ENCODE measurements at places on chromosomes 1 and 21.

DNA sequence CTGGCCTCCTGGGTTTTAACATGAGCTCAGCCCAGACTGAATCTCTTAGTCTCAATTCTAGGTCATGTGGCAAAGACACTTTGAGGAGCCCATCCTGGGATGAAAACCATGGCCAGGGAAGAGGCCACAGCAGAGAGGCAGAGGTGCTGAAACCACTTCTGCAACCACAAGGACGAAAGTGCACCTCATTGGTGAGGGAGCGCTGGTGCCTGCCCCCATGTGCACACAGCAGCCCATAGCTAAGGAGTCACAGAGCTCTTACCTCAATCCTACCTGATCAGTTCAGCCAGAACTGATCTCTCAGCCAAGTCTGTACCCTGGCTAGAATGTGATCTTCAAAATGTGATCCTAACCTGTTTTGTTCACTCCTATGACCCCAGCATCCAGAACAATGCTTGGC lies 32.9 kb upstream of the SRP9 start:
- DNase-seq: no peak

DNA sequence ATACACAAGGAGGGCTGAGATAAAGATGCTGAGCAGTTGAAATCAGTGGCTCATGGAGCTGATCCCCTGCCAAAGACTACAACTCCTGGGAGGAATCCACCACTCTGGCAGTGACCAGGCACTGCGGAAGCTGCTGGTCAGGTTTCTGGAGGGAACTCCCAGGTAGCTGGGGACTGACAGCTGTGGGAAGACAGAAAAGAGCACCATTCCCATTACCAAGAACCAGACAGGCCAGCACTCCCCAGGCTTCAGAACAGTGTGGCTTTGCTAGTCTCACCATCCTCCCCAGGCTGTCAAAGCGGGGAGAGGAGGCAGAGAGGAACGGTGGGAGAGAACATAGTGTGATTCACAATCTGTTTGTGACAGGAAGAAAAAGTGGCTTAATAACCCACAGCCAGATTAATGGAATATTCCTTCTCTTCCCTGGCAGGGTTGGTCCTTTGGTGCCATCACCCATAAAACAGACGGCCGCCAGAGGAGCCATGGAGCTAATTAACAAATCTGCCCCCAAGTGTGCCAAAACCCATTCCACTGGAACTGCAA lies 92.1 kb downstream of the MAB21L3 start:
- DNase-seq: no peak

GRCh38 chr1:153921080-153921802 lies 1.5 kb downstream of the GATAD2B start:
- peak; percentile 25 for DNase-seq

GRCh38 chr1:208868554-208868953 lies 624.4 kb upstream of the PLXNA2 start:
- DNase-seq: no peak

GRCh38 chr1:83802023-83802422 lies 196.9 kb downstream of the TTLL7 start:
- no peak for DNase-seq

DNA sequence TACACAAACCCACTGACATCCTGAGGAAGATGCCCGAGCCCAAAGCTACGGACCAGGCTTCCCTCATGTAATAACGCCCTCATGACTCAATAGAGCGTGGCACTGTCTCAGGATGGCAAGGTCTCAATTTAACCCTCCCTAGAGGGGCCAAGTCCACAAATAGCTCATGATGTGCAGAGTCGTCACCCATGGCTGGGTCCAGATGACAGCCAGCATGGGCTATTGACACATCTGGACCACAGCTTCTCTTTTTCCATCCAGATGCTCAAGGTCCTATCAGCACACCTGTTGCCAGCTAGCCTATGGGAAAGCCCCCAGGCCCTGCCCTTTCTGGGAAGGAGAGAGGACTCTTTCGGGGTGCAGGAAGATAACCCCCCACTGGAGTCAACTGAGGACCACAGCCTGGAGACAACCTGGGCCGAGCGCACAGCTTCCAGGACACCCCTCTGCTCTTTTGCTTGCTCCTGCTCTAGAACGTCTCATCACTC lies 2.8 kb downstream of the LAPTM5 start:
- DNase-seq: peak; percentile 87

DNA sequence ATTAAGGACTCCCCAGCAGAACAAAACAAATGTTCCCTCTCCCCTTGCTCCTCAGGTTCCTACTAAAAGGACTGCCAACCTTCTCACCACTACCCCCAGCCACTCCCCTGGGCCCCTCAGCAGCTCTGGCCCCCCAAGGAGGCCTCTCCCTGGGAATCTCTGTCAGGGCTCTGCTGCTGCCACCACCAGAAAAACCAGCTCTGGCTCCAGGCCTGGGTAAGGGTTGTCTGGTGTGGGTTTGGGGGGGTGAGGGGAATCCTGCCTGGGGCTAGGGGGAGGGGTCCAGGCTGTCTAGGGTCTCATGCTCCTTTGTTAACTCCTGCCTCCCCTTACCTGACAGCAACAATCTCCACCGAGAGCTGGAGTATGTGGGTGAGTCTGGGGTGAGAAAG lies 4.8 kb downstream of the NECTIN4 start:
- no peak for DNase-seq

DNA sequence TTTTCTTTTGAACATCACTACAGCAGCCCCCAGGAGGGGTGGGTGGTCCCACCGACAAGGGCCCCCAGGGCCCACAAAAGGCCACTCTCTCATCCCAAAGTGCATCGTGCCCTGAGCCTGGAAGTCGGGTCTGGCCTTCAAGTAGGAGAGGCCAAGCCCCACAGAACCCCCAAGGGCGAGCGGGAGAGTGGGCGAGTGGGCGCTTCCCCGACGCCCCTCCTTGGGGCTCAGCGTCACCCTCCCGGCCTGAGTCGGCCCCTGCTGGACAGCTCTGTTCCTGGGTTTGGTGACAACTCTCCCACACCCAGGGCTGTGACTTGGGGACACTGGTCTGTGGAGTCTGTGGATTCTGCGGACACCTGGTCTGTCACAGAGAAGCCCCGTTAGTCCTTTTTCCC lies 42.2 kb upstream of the COL18A1 start:
- DNase-seq: no peak

- DNase-seq: no peak
These were observed 18.1 kb downstream of the URB2 start for GRCh38 chr1:229643996-229644745.

- no peak for DNase-seq
These were observed 8.7 kb downstream of the DNAJC6 start for GRCh38 chr1:65317866-65318653.

DNA sequence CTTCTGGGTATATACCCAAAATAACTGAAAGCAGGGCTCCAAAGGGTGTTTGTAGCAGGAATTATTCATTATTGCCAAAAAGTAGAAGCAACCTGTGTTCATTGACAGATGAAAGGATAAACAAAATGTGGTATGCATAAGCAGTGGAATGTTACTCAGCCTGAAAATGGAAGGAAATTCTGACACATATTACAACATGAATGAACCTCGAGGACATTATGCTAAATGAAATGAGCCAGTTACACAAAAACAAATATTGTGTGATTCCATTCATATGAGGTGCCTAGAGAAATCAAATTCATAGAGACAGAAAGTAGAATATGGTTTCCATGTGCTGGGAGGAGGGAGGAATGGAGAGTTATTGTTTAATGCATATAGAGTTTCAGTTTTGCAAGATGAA lies 86.3 kb upstream of the ARTN start:
- no peak for DNase-seq

DNA sequence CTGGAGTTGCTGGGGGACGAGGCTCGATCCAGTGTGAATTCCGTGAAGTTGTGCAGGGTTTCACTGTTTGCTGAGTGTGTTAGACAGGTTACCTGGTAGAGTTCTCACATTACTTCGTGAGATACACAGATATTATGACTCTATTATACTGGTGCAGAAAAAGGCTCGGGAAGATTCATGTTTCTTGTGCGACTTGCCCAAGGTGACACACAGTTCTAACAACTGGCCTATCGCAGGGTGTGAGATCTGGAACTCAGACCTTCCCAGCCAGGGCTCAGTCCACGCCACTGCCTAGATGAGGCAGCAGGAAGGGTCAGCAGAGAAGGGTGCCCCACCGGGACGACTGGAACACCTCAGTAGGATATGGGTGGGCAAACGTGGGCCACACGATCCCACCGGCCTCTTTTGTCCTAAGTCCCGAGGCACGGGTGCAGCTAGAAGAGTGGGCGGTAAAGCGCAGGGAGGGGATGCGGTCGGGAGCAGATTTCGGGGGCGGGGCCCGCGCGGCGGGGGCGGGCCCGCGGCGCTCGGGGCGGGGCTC lies 296 bp upstream of the RNPEP start:
- DNase-seq: peak; percentile 53

DNA sequence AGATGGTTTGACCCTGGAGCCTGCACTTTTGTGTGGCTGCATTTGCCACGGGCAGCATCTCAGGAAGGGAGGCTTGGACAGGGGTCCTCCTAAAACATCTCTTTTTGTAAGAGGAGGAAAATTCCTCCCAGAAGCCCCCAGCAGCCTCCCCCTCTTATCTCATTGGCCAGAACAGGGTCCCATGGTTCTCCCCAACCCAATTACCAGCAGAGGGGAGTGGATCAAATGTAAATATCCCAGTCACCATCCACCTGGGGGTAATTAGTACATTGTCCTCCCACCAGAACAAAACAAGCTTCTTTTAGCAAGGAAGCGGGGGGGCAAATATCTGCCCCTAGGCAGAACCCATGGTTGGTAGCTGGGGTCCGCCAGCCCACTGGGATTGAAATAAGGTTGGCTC lies 44.7 kb upstream of the TENT5B start:
- no peak for DNase-seq

DNA sequence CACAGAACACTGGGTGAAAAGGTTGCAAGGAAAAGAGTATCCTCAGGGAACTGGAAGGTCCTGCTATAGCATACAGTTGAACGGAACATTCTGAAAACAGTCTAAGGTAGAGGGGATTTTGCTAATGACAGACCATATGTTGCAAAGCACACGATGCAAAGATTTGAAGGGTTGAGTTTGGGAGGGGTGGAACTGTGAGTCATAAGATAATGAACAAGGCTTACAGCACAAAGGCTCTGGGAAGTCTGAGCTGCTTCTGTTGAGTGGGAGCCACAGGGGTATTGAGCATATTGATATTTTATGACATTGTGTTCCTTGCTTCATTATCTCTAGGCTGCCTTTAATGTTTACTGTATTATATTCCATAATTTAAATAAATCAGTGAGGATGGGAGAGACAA lies 104.9 kb downstream of the PLPPR4 start:
- DNase-seq: no peak

GRCh38 chr21:16287046-16287445 lies 557.3 kb downstream of the USP25 start:
- DNase-seq: no peak

- DNase-seq: no peak
These were observed 1280.2 kb downstream of the NCAM2 start for GRCh38 chr21:22278366-22278765.

- peak; percentile 88 for DNase-seq
These were observed 283.1 kb downstream of the GRIK1 start for GRCh38 chr21:29656504-29657239.

DNA sequence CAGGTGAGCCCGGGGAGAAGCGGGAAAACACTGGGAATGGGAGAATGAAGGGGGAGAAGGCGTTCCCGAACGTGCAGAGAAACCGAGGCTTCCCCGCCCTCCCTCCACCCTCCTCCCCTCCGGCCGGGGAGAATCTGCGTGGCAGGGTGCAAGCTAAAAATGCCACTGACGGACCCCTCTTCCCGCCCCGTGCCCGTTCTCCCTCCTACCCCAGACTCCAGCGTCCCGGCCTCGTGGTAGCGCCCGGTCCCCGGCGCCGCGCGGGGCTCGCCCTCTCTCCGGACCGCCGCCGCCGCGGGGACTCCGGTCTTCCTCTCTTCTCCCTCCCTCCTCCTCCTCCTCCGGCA lies 81.6 kb upstream of the AK4 start:
- no peak for DNase-seq

GRCh38 chr1:109357616-109358015 lies 40.1 kb downstream of the SORT1 start:
- DNase-seq: no peak

- DNase-seq: no peak
These were observed 56.1 kb upstream of the SDC3 start for GRCh38 chr1:30964706-30965105.

DNA sequence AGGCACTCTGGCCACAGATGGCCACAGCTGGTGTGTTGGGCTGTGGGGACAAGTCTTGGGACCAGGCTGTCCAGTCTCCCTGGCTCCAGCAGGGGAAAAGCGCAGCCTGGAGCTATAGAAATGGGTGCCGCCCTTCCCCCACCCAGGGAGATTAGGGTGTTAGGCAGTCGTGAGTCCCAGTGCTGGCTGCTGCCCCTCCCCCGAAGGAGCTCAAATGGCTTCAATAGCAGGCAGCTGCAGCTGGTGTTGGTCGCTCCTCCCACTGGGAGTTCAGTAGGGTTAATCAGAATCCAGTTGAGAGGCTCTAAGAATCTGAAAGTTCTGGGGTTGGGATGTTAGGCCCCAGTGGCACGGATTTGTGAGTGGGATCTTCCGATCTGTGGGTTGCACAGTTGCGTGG lies 595.6 kb upstream of the PKN2 start:
- no peak for DNase-seq

GRCh38 chr1:86231076-86231475 lies 74.5 kb upstream of the COL24A1 start:
- DNase-seq: peak; percentile 81

- DNase-seq: peak; percentile 41
These were observed 4.9 kb downstream of the TMEM9 start for GRCh38 chr1:201149400-201149799.

- no peak for DNase-seq
These were observed 370.5 kb upstream of the VAMP3 start for GRCh38 chr1:7400566-7400965.

- no peak for DNase-seq
These were observed 181.5 kb downstream of the PLPP3 start for GRCh38 chr1:56397811-56398231.

DNA sequence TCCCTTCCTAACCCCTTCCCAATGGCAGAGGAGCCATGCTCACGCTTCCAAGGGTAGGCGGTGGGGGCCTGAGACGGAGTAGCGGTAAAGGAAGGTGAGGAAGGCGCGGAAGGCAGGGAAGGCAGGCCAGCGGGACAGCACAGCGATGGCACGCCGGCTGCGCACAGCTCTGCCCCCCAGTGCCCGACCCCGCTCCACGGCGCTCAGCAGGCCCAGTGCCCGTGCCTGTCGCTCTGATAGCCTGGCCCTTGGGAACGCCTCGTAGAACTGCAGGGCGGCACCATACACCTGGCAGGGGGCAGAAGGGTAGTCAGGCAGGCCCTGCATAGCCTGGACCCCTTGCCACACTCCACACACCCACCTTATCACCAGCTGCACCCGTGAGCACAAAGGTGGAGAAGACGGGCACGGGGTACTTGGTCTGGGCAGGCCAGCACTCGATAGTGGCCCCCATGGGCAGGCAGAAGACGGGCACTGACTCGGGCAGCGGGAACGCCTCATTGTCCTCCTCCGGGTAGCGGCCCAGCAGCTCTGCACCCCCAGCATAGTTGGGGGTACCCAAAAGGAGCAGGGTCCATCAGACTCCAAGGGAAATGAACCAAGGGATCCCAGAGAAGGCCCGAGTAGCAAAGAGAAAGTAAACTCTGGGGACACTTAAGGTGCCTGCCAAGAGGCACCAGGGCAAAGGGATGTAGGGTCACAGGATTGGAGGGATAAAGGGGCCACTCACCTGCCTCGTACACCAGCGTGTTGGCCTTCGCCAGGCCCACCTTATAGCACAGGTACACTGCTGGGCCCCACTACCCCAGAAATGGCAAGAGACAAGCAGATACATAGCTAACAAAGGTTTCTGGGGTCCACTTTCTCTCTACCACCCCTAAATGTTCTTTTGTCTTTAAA lies 4.4 kb downstream of the DENND4B start:
- DNase-seq: no peak
